ENCODE measurements at places on chromosomes 12 and 14. TPM values are rescaled to one million over a fixed set of nuclear protein-coding genes. Genes with fewer than 3 reads are reported as not detected.

DNA sequence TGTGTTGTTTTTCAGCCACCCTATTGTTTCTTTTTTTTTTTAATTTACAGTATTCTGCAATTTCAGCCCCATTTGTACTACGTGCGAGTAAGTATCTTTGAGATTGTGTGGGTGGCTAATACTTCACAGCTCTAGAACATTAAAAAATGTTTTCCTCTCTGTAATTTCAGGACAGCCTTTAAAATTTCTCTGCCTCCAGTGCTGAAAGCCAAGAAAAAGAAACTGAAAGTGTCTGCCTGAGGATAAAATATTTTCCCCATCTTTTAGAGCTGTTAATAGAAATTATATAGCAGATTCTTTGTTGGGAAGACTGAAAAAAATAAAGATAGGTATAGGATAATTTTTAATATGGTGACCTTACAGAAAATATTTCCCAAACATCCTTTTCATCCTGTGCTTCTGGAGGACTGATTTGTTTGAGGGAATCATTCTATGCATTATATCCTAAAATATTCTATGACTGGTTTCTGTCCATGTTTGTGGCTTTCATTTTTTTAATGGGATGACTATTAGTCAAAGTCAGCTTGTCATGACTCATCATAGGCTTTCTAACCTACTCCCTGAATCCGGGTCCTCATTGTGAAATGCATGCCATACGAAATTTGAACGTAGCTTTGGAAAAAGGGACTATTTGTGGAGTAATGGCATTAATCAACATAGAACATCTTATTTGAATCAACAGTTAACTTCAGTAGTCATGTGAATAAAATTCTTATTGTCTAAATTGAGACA, 10.8 kb upstream of the TCTN2 start:
- peak; percentile 5 for DNase-seq

Gene DDX54
- 82.0 TPM for total RNA-seq

DNA sequence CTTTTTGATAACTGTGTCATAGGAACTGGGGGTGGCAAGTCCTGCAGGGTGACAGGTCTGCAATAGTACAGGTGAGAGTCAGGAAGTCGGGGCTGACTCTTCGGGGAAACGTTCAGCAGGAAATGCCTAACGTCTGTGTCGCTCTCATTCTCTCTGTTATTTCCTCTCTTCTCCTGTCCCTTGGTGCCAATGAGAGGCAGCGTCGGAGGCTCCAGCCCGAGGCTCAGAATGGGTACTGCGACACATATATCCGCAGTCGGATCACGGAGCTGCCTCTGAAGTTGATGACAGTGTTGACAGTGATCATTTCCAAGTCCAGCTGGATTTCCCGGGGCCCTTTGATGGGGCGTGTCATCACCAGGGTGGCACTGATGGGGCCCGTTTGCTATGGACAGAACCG, 2.7 kb upstream of the TC2N start:
- no peak for DNase-seq

Gene BATF
- not detected for total RNA-seq
